ENCODE measurements at places on chromosomes 1 and 21. TPM values are rescaled to one million over a fixed set of nuclear protein-coding genes. Genes with fewer than 3 reads are reported as not detected.

DNA sequence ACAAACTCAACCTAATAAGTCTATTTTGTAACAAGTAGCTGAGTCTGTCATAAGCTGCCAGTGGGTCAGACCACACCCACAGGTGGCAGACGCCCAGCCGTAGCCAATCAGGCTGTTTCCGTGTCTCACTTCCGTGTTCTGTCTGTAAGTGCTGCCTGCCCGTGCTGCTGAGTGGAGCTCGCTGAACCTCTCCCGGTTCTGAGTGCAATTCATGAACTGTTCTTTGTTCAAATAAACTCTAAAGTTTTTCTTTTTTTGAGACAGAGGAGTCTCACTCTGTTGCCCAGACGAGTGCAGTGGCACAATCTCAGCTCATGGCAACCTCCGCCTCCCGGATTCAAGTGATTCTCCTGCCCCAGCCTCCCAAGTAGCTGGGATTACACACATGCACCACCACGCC, 25.1 kb downstream of the POFUT2 start:
- DNase-seq, result no peak

Gene MIS18A
- total RNA-seq, result 8.6 TPM

- no peak for DNase-seq
These were observed 318.8 kb upstream of the FAM78B start for GRCh38 chr1:166485620-166486019.

GRCh38 chr1:171909711-171910110, 68.4 kb downstream of the DNM3 start:
- DNase-seq, result no peak

DNA sequence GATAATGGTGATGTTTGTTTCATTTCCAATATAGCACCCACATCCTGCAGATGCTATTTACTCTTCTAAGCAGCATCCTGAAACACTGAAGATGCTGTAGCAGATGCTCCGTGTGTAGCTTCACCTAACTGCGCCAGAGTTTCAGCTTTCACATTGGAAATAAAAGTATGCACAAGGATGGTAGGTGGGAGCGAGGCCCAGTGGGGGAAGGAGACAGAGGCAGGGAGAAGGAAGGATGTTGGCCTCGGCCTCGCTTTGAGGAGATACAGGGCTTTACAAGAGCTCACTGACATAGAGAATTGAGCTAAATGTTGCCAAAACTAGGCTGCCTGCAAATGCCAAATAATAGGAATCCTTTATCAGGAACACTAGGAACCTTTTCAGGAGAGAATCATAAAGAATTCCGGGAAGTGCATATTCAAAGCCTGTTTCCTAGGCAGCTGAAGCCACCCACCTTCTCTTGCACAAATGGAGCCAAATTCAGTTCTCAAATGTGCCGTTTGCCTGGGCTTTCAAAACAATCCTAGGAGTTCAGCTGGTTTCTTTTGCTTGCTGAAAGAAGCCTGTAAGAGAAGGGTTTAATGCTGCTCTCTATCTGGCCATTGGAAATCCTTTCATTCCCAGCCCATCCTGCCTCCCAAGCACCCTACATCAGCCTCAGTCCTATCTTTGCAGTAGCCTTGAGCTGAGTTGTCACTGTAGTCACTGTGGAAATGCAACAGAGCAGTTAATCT, 135.4 kb upstream of the ATP1B1 start:
- DNase-seq, result no peak

Gene TPRG1L
- total RNA-seq, result 52.1 TPM

Gene SHISAL2A
- not detected for total RNA-seq

- DNase-seq, result no peak
These were observed 389.8 kb downstream of the VAV3 start for GRCh38 chr1:107575226-107575625.

- no peak for DNase-seq
These were observed 17.7 kb upstream of the ZSCAN20 start for GRCh38 chr1:33454646-33455282.

- DNase-seq, result no peak
These were observed 97.8 kb downstream of the ZFYVE9 start for GRCh38 chr1:52239708-52240001.

- DNase-seq, result no peak
These were observed 16.6 kb downstream of the CNTN2 start for GRCh38 chr1:205059660-205060059.

DNA sequence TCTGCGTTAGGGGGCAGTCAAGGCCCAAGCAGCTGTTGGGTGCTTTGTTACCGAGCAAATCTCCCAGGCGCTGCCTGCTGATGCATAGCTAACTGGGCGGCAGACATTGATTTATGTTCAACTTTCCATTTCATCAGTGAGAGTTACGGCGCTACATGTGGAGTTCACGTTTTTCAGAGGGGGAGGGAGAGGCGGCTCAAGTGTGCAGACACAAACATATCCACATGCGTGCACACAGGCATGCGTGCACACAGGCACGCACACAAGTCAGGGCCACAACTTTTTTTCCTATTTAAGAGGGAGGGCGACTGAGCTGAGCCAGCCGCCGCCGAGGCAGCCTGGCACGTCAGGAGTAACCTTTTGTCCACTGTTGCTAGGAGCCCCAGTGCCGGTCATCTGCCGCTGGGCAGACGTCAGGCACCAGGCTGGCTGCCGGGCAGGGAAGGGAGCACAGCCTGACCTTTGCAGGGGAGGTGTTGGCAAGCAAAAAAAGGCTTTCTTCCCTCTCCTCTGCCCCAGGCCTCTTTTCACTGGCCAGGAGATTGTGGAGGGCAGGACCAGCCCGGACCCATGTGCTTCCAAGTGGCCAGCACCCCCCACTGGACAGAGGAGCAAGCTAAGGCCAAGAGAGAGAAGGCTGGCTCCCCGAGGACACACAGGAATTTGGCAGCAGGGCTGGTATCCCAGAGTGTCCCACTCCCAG, 73.3 kb downstream of the MRPL37 start:
- peak; percentile 95 for DNase-seq
